ENCODE measurements at places on chromosomes 12 and 14. TPM values are rescaled to one million over a fixed set of nuclear protein-coding genes. Genes with fewer than 3 reads are reported as not detected.

GRCh38 chr12:121250359-121250758, 40.4 kb downstream of the P2RX4 start:
- no peak for DNase-seq

SOAT2 gene
- total RNA-seq = not detected

- DNase-seq = no peak
These were observed 913.9 kb upstream of the SEL1L start for GRCh38 chr14:82447586-82447985.

TAS2R42 gene
- not detected for total RNA-seq

DNA sequence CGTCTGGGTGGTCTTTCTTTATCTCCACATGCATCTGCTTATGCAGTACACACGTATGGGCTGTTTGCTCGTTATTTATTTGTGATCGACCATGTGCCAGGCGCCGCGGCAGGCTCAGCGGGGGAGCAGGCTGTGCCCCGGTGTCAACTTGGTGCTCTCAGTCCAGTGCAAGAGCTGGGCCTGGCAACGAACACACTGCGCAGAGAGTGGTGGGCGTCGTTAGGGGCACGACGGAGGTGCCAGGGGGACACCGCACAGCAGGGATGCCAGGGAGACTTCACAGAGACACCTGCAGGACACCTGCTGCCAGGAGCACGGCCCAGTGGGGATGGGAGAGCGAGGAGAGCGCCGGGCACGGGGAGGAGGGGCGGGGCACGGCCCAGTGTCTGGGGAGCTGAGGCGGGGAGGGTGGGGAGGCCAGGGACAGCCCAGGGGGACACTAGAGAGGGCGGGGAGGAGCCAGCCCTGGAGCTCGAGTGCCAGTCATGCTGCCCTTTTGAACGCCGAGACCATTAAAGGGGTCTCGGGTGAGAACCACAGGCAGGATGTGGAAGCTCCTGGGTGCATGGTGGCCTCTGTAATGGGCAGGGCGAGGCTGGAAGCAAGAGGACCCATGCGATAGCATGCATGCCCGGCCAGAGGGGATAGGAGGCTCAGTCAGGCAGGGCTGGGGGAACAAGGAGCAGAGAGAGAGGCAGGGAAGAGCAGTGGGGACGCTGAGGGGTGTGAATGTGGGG, 652 bp upstream of the LRCOL1 start:
- no peak for DNase-seq

KCNJ8 gene
- 13.8 TPM for total RNA-seq

KCNK10 gene
- 0.10 TPM for total RNA-seq

FAM181A gene
- 0.40 TPM for total RNA-seq
